ENCODE measurements at places on chromosomes 1 and 21. TPM values are rescaled to one million over a fixed set of nuclear protein-coding genes. Genes with fewer than 3 reads are reported as not detected.

Gene TMEM54
- 10.0 TPM for total RNA-seq

Gene C1orf185
- not detected for total RNA-seq

Gene PCSK9
- total RNA-seq: 0.32 TPM

Gene SAMSN1
- 0.25 TPM for total RNA-seq

Gene EFNA3
- total RNA-seq: 1.8 TPM

Gene TRIM58
- 0.06 TPM for total RNA-seq

Gene TLCD4
- 0.16 TPM for total RNA-seq

Gene SYNC
- total RNA-seq: 22.1 TPM

Gene FAM110D
- 7.9 TPM for total RNA-seq

Gene NES
- 81.5 TPM for total RNA-seq

Gene RNU1-4
- total RNA-seq: 6,751 TPM

Gene NOTCH2
- 4.7 TPM for total RNA-seq

Gene SPATC1L
- total RNA-seq: 3.1 TPM

Gene C1orf174
- 26.3 TPM for total RNA-seq

Gene S100A3
- total RNA-seq: 0.50 TPM

Gene ARTN
- total RNA-seq: 0.13 TPM

Gene LRP8
- 24.2 TPM for total RNA-seq

Gene ARHGAP30
- total RNA-seq: not detected

Gene FAM131C
- total RNA-seq: not detected

Gene KIAA1614
- 3.8 TPM for total RNA-seq

Gene FAM229A
- 0.65 TPM for total RNA-seq

Gene IKBKE
- total RNA-seq: 35.0 TPM

Gene MCM3AP
- total RNA-seq: 92.3 TPM

Gene HES3
- not detected for total RNA-seq

Gene APCS
- not detected for total RNA-seq

Gene JMJD4
- 15.7 TPM for total RNA-seq

Gene SPRR4
- total RNA-seq: not detected

Gene SPRR2A
- total RNA-seq: not detected
